AG04450 (cell line): ENCODE measurements at places on chromosomes 2 and 18.

GRCh38 chr2:118855451-118856279, 8.2 kb upstream of the EN1 start:
- peak; percentile 21 for DNase-seq

GRCh38 chr2:96498021-96498431, 7.1 kb downstream of the NEURL3 start:
- no peak for DNase-seq

- no peak for DNase-seq
Observed at GRCh38 chr18:51017140-51017879, 12.7 kb upstream of the SMAD4 start.

GRCh38 chr18:48611785-48612480, 73.1 kb downstream of the CTIF start:
- no peak for DNase-seq

GRCh38 chr2:99139003-99139402, 2.5 kb upstream of the C2orf15 start:
- no peak for DNase-seq
